ENCODE measurements at places on chromosomes 5 and 9.

- DNase-seq, result no peak
These were observed 203.7 kb downstream of the TMEM167A start for GRCh38 chr5:82873452-82873851.

GRCh38 chr5:18761801-18762200, 1127.5 kb downstream of the TAF11L14 start:
- DNase-seq, result no peak

- DNase-seq, result no peak
These were observed 452.0 kb upstream of the ZNF608 start for GRCh38 chr5:125198270-125198974.

GRCh38 chr5:5126444-5126843, 13.7 kb upstream of the ADAMTS16 start:
- DNase-seq, result no peak

DNA sequence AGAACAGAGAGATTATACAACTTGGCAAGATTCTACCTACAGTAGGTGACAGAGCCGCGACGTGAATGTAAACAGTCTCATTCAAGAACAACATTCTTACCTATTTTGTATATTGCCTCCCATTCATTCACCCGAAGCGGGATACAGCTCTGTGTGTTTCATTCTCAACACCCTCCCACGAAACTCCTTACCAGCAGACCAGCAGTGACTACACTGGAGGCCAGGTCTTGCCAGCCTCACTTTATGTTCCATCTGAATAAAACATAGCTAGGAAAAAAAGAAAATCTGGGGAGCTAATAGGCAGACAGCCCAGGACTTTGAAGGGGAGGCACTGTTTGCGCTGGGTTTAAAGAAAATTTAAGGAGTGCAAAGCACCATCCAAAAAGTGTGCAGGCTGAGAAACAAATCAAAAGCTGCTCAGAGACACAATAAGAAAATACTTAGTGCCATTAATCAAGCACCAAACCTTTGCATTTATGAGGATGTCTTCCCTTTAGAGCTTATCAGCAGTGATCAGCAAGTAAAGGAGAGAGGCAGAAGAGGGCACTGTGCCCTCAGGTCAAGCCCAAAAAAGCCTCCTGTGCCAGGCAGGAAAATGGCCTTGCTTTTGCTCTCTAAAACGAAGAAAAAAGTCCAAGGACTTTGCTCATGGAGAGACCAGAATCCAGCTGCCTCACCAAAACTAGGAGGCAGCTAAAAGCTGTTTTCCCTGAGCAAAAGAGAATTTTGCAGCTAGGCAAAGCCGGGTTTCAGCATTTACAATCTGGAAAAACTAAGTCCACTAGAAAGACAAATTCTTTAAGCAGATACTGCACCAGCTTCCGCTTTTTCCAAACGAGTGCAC, 295.1 kb downstream of the BNC2 start:
- no peak for DNase-seq

DNA sequence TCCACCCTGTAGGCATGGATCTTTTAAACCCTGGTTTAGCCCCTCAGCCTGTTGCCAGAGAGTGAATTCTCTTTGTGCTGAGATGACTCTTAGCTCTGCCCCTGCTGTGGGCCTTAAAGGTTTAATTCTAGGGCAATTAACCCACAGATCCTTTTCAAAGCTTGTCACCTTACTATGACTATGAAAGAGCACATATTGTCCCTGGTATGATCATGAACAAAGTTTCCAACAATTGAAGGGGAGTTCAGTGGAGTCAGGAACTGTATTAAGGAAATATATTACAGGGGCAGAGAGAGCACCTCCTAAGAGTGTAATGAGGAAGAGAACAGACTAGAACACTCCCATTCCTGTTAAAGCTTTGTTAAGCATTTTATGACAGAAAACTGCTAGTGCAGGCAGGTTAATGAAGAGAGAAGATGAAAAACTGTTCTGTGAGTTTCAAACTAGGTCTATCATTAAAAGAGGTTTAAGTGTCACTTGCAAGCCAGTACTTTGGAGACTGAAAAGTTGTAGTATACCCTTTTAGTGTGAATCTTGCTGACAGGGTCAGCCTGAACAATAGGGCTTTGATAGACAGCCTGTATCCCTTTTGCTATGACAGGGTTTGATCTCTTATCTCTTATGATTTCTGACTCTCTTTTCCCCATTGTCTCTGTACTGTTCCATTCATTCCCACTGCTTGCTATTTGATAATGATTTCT, 104.2 kb upstream of the ELL2 start:
- DNase-seq, result no peak

DNA sequence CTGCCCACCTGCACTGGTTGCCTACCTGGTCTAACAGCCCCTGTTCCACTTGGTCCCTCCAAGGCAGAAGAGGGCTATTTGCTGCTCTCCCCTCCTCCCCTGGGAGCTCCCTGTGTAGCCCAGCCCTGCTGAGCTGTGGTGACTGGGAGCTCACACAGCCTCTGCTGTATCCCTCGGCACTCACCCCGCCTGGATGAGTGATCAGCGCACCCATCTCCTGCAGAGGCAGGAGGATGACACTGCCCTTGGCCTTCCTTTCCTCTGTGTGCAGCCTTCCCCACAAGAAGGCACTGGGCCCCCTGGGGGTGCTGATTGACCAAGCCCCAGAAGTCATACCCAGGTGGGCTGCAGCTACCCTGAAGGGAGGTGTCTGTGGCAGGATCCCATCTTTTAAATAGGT, 134.2 kb downstream of the ADAMTS2 start:
- DNase-seq, result no peak

- no peak for DNase-seq
These were observed 37.6 kb upstream of the ORM1 start for GRCh38 chr9:114285166-114285867.

DNA sequence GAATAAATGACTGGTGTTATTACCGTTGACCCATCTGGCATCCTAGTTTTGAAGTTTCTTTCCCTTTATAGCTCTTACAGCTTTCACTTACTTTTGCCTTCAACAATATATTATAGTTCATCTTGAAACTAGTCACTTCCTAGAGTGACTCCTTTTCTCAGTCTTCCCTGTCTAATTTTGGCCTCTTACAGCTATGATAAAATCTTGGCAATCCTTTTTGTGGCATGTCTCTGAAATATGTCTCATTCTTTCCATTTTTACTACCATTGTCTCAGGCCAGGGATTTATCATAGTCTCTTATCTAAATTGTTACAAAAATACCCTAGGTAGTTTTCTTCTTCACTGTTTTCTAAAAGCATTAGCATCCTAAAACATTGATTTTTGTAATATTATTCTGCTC, 621.3 kb upstream of the ZNF608 start:
- no peak for DNase-seq

GRCh38 chr9:75941577-75942311, 51.3 kb downstream of the PCSK5 start:
- DNase-seq, result no peak

DNA sequence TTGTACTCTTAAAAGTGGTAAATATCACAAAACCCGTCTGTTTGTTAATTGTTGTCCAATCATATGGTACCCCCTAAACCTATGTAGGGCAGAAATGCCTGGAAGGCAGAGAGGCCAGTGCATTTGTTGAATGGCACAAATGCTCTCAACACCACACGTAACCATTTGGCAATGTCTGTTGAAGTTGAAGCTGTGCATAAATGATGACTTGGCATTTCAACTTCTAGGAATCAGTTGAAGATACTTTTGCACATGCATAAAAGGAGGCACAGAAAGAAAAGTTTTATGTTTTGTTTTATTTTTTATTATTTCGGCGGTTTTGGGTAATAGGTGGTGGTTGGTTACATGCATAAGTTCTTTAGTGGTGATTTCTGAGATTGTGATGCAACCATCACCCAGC, 246.6 kb downstream of the TAF11L14 start:
- no peak for DNase-seq

GRCh38 chr9:70403166-70403565, 11.3 kb downstream of the KLF9 start:
- no peak for DNase-seq

DNA sequence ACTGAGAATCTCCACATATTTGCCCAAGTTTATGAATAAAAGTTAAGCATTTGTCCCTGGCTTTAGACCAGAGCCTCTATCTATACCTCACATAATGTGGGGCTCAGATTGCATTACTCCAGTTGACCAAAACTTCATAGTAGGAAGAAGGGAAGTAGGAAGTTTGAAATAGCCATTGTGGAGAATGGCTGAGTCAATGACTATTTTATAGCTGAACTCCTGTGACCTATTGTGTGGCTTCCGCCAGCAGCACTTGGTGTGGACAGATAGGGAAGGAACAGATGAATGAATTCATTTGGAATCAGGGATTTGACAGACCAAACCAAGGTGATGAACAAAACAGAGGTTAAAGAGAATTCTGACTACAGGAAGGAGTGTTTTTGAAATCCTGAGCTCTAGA, 92.9 kb upstream of the LPAR1 start:
- DNase-seq, result no peak

GRCh38 chr5:59745415-59745863, 148.1 kb downstream of the PDE4D start:
- no peak for DNase-seq

DNA sequence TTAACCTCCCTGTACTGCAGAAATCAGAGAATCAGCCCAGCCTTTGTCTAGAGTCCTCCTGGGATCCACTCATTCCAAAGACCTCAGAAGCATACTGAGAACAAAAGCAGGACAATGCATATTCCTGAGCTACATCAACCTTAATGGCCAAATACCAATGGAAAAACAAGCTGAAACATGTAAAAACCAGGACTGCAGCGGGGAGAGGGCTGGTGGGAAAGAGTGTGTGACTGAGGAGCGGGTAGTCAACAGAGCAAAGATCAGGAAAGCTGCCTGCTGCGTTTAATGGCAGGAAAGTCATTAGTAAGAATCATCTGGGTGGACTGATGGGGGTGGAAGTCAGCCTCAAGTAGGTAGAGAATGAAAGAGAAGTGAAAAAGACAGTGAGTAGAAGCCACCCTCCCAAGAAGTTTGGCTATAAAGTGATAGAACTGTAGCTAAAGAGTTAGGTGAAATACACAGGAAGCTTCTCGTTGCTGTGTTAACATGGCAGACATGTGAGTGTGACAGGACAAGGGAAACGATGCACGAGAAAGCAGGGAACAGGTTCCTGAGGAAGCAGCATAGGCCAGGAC, 88.1 kb downstream of the OTULIN start:
- DNase-seq, result no peak

DNA sequence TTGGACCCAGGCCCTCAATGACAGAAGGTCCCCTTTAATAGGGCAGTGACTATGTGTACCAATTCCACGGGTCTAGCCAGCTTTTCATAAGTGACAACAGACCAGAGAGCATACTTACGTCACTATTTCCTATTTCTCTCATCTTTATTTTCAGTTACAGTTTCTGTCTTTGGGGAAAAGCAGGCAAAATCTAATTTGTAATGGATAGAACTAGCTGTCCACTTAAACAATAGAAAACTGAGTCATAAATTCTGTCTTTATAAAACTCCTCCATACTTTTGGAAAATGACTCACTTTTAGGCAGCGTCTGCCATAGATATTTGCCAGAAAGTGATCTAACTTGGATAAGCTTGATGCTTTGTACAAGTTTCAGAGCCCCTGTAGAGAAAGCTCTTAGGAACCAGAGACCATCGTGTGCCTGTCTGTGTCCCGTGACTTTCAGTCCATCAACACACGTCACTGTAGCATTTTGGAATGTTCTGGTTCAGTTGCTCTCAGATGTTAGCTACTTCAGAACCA, 101.9 kb downstream of the F2RL2 start:
- DNase-seq, result no peak

DNA sequence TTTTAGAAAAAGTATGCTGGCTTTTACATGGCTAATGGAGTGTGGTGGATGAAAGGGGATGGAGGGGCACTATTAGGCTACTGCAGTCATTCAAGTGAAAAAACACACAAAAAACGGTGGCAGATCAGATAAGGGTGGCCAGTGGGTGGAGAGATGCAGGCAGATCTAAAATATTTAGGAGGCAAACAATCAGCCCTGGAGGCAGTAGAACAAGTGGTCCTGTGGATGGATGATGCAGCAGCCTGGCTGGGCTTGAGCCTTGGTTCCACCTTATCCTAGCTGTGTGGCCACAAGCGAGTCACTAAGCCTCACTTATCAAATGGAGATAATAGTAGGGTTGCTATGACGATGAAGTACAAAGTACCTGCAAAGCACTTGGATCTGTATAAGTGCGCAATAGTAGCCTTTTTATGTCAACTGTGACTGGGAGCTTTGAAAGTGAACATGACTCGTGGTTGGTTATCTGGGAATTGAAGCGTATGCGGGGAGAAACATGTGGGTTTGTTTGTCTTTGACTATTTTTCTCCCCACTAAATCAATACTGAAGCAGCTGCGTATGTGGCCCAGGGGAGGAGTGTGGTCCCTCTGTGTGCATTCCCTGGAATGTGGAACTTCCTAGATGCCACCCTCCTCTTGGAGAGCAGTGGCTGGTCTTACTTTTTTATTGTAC, 20.2 kb downstream of the NSG2 start:
- DNase-seq, result no peak

GRCh38 chr5:152883066-152883775, 478.1 kb upstream of the NMUR2 start:
- DNase-seq, result no peak

DNA sequence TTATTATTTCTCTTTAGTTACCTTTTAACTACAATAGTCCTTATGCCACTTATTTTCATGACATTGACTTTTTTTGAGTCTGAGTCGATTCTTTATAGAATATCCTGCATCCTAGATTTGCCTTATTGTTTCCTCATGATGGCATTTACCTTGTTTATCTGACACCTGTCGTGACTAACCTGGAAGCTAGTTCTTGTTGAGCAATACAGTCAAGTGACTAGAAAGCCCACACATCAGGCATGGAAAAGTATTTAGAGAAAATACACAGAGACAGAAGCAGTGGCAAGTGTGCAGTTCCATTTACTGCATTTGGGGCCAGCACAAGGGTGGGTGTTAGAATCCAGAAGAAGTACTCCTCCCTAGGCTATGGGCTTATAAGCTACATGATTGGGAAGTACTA, 97.8 kb downstream of the ERMP1 start:
- no peak for DNase-seq

Data from stimulated activated CD4-positive, alpha-beta T cell treated with anti-CD3 and anti-CD28 coated beads, Interleukin-15, amount 100 ng/mL, for 1 hour (primary cell).